ENCODE measurements at places on chromosomes 7 and 10.
A peak's percentile ranks its signal among the peaks of the same experiment; 100 is the strongest.

DNA sequence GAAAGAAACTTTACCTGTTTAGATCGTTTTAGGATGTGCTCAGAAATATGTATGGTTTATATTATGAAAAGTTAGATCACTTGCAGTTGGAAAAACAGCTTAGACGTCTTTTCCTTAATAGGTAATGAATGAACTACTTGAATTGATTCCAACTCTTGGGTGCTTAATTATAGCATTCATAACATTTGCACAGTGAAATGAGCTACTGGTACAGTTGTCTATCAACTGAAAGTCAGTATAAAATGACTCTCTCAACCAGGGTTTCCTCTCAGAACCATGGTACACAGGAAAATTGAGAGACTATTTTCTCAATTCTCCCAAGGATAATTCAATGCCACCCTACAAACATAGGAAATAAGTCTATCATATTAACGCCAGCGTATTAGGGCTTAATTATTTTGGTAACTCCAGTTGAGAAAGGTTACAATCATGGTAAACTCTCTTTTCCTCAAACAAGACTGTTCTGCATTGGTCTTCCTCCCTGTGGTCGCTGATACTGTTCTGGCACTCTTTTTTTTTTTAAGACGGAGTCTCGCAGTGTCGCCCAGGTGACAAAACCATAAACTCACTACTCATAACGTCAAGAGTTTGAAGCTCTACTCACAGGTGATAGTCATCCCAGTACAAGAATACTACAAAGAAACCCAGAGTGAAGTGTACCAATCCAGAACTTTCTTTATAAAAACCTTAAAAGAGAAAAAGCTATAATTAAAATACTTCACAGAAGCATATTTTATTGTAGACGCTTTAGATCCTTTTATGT lies 2.0 kb downstream of the ANLN start:
- DNase-seq: peak; percentile 54

GRCh38 chr10:79148452-79149344 lies 79.9 kb downstream of the ZMIZ1 start:
- DNase-seq: peak; percentile 56

DNA sequence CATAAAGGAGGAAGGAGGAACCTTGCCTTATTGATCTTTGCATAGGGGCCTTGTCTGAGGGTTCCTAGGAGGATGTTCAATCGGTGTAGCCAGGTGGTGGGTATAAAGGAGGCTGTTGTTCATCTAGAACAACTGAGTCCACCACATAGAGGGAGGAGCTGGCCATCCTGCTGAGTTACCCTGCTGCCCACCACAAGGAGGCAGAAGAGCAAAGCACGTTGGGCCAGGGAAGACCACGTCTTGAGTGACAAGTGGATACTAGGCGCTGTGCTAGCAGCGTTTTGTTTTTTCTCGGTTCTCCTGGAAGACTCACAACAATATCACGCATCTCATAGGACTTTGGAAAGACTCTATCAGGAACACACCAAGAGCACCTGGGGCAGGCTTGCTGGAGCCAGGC lies 20.0 kb downstream of the FOXI2 start:
- DNase-seq: no peak

DNA sequence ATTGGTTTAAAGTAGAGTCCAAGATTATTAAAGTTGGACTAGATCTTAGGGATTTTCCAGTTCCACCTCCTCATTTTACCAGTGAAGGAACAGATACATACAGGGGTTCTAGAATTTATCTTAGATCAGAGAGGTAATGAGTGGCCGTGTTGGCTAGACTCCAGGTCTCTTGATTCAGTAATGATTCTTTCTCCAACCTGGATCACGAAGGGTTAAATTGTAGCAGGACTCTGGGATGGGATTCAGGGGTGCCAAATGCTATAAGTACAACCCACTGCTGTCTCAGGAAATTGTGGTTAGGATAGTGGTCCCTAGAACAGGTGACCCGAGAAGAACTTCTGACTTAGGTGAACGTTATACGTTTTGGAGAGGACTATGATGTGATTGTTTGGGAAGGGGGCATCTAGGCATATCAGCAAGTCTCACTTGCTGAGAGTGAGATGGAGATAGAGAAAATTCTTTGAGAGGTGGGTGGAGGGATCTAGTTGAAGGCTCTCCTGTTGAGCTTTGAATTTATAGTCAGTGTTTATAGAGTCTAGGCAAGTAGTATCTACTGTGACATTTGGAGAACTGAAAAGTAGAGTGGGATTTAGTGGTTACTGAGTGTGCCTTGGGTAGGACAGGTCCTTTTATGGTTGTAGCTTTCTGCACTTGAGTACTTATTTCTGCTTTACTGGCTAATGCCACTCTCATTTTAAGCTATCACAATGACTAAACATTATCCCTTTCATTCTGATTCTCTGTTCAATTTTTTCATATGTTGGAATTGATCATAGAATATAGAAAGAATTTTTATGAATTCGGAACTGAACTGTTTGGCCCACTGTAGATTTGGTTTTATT lies 58.3 kb downstream of the ST7 start:
- DNase-seq: no peak

DNA sequence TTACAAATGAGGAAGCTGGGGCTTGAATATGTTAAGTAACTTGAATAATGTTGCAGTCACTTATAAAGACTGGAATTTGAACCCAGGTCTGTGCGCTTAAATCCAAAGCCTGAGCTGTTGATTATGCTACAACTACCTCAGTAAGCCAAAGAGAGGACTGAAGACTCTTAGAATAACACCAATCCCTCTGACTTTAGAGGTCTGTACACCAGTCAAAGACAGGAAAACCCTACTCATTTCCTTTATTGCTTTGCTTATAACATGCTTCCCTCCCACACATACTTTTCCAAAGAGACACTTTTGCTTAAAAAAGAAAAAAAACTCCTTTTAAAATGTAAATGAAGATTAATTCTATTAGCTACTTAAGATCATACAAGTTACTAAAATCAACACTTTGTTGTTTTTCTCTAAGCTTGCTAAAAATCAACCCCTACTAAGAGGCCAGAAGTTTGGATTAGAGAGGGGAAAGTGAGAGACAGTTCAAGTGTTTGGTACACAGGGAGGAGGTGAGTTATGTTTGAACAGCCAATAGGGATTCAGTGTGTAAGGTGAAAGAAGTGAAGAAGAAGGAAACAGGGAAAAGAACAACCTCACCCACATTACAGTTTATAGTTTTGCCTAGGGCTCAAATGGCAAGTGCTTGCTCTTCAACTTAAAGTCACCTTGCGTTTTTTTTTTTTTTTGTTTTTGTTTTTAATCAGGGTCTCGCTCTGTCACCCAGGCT lies 74.8 kb downstream of the MDH2 start:
- no peak for DNase-seq
